Activated CD8-positive, alpha-beta memory T cell treated with anti-CD3 and anti-CD28 coated beads, Interleukin-2, amount 10 ng/mL, durations not matched to agents 7 days and 5 days (primary cell): ENCODE measurements at places on chromosomes 13 and 19.

DNA sequence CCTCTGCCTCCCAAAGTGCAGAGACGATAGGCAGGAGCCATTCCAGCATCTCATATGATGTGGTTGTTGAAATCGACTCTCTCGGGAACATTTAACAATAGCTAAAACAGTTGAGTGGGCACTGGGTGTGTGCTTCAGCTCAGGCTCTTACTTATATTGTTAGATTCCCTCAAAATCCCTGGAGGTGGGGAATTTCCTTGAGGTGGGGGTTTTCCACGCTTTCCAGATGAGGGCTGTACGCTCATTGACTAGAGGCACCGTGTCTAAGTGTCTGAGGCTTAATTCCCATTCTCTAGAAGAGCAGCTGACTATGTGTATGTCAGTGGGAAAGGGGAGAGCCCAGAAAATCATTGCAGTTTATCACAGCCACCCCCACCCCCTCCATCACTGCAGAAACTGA, 10.8 kb upstream of the GRAMD1A start:
- H3K4me1 ChIP-seq, result peaks cover 53% of the 10 kb centered on the region
- no peak overlapping the region for H3K27ac ChIP-seq
- H3K4me3 ChIP-seq, result no peak overlapping the region

DNA sequence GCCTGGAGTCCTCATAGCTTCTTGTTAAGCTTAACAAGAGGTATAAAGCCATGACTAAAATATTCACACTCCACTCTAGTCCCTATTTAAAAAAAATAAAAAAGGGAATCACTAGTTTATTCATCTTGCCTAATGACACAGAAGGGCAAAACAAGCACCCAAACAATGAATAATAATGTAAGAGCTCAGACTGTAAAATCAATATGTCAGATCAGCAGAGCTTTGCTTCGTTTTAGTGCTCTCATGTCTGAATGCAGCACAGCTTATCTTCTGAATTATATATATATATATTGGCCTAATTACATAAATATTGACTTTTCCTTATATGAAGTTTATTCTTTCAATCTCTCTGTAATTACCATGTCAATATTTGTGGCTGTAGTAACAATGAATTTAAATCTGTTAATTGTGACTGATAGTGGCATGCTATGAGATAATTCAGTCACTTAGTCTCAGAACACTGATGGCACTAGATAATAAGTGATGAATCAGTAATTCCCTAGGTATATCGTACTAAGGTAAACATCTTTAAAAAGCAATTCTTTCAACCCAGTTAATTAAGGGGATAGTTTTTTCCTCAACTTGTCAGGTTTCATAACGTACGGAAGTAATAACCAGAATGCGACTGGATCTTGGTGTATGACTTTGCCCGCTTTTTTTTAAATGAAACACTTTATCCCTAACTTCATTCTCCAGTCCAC, 361.9 kb upstream of the GPC6 start:
- H3K4me1 ChIP-seq, result no peaks in the 10 kb centered on the region
- H3K27ac ChIP-seq, result no peak overlapping the region
- no peak overlapping the region for H3K4me3 ChIP-seq
- no peak for DNase-seq
- H3K27me3 ChIP-seq, result no peaks in the 10 kb centered on the region
- no peaks in the 10 kb centered on the region for H3K36me3 ChIP-seq

- H3K27ac ChIP-seq, result no peak overlapping the region
- H3K27me3 ChIP-seq, result no peaks in the 10 kb centered on the region
- H3K4me3 ChIP-seq, result no peak overlapping the region
- no peaks in the 10 kb centered on the region for H3K36me3 ChIP-seq
- H3K4me1 ChIP-seq, result no peaks in the 10 kb centered on the region
Observed at GRCh38 chr13:107342747-107343146, 774.8 kb upstream of the ARGLU1 start.

GRCh38 chr13:99834246-99834645, 137.3 kb downstream of the ZIC5 start:
- no peak overlapping the region for H3K4me3 ChIP-seq
- DNase-seq, result no peak
- H3K36me3 ChIP-seq, result no peaks in the 10 kb centered on the region
- no peaks in the 10 kb centered on the region for H3K4me1 ChIP-seq

DNA sequence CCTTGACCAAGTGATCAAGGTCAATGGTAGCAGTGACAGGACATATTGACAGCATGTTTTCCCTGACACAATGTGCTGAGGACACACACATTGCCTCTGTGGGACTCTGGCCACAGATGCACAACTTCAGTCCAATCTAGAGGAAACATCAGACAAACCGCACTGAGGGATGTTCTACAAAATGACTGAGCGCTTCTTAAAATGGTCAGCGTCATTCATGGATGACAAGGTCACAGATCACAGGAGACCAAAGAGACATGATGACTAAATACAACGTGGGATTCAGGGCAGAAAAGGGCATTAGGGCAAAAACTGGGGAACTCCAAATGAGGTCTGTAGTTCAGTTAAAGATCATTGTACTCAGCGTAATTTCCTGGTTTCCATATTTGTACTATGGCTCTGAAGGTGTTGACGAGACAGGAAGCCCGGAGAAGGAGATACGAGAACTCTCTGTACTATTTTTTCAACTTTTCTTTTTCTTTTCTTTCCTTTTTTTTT, 20.6 kb downstream of the PBX4 start:
- peak overlapping the region; percentile 97 for H3K27ac ChIP-seq
- H3K36me3 ChIP-seq, result peaks cover 51% of the 10 kb centered on the region
- H3K4me3 ChIP-seq, result peak overlapping the region; percentile 43
- H3K27me3 ChIP-seq, result no peaks in the 10 kb centered on the region
- DNase-seq, result peak; percentile 84

- DNase-seq, result no peak
- H3K36me3 ChIP-seq, result peaks cover 2% of the 10 kb centered on the region
- H3K4me3 ChIP-seq, result no peak overlapping the region
- peaks cover 8% of the 10 kb centered on the region for H3K4me1 ChIP-seq
- H3K27ac ChIP-seq, result no peak overlapping the region
- peaks cover 64% of the 10 kb centered on the region for H3K27me3 ChIP-seq
Observed at GRCh38 chr19:17685451-17686022, 2.6 kb downstream of the UNC13A start.

DNA sequence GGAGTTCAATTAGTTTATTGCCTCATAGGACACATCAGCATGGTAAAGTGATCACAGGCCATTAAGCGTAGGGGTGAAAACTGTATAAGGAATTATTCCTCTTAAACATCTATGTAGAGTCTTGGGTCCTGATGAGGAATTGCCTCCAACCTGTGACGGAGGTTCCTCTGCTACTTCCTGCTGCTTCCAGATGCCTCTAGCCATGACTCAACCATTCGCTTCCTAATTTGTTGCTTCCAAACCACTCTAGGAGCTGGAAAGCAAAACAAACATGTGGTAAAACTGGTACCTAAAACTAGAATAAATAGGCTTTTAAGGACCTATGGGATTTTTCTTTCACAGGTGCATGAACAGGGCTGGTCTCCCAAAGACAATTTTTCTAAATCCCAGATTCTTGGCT, 253.8 kb downstream of the KLF12 start:
- DNase-seq, result no peak
- H3K27ac ChIP-seq, result no peak overlapping the region
- no peak overlapping the region for H3K4me3 ChIP-seq
- H3K4me1 ChIP-seq, result no peaks in the 10 kb centered on the region

DNA sequence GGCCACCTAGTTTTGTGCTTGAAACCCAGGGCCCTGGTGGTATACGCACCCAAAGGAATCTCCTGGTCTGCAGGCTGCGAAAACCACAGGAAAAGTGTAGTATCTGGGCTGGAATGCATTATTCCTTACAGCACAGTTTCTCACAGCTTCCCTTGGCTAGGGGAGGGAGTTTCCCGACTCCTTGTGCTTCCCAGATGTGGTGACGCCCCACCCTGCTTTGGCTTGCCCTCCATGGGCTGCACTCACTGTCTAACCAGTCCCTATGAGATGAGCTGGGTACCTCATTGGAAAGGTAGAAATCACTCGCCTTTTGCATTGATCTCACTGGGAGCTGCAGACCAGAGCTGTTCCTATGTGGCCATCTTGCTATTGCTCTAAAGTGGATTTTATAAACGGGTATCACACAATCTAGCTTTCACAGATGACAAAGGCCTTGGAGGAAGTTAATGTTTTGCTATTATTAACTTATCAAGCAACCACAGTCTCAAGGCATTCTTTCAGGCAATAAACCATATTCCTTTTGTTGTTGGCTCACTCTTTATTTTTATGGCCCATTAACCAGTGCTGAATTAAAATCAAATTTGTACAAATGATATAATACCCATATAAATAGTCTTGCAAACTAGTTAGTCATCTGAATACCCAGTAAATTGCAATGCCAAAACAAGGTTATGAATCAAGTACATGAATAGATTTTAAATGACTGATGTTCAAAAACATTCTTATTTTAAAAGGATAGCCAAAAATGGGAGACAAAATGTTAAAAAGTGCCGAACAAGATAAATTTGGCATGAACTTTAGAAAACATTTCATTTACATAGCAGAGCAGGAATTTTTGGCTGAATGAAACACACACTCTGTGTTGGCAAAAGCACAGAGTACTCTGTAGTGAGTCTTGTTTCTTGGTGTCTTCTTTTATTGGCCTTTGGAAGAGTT, 475.4 kb upstream of the ARGLU1 start:
- H3K4me3 ChIP-seq, result no peak overlapping the region
- no peaks in the 10 kb centered on the region for H3K4me1 ChIP-seq
- no peak for DNase-seq

DNA sequence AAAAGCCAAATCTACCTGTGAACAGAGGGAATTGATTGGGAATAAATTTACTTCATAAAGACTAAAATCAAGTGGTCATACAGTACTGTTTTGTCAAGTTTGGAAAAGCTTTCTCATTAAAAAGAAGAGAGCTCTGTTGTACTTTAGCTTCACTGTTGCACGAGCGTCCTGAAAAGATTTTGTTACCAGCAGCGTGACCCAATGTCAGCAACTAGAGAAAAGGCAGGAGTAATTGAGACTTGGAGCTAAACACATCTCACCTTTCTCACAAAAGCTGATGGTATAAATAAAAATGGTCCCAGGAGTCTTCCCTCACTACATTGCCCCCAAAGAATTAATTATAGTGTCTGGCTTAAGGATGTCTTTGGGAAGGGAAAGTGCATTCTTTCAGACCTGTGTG, 613.7 kb downstream of the OLFM4 start:
- no peak overlapping the region for H3K4me3 ChIP-seq
- no peaks in the 10 kb centered on the region for H3K27me3 ChIP-seq
- no peaks in the 10 kb centered on the region for H3K4me1 ChIP-seq
- no peak for DNase-seq

DNA sequence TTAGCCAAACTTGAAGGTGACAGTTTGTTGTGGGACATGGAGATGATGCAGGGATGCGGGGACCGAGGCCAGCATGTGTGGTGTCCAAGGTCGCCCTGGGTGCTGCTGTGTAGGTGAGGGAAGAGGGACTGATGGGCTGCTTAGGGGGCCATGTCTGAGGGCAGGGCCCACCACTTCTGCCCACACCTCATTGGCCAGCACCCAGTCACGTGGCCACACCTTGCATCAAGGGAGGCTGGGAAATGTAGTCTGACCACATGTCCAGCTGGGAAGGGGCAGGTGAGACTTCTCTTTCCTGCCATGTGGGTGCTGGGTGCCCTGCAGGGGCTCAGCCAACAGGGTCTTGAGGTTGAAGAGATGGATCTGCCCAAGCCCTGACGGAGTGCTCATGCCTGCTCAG, 88.9 kb downstream of the KDM4B start:
- no peak for DNase-seq
- no peaks in the 10 kb centered on the region for H3K27me3 ChIP-seq
- H3K4me1 ChIP-seq, result no peaks in the 10 kb centered on the region
- no peak overlapping the region for H3K27ac ChIP-seq
- H3K4me3 ChIP-seq, result no peak overlapping the region
- peaks cover 17% of the 10 kb centered on the region for H3K36me3 ChIP-seq

DNA sequence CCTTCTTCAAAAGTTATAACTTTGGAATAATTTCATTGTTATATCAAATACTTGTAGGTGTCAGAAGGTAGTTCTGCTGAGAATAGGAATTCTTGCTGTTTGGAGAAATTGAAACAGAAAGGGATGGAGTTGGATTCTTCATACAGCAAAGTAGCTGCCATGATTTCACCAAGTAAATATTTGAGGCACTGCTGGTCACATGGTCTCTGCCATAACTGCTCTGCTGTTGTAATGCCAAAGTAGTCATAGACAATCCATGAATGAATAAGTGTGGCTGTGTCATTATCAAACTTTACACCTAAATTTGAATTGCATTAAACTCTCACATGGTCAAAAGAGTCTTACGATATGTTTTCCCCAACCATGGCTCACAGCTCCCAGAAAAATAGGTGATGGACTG, 308.6 kb downstream of the GPC6 start:
- H3K27me3 ChIP-seq, result no peaks in the 10 kb centered on the region
- H3K27ac ChIP-seq, result no peak overlapping the region
- DNase-seq, result no peak
- H3K4me1 ChIP-seq, result no peaks in the 10 kb centered on the region
- H3K36me3 ChIP-seq, result no peaks in the 10 kb centered on the region

DNA sequence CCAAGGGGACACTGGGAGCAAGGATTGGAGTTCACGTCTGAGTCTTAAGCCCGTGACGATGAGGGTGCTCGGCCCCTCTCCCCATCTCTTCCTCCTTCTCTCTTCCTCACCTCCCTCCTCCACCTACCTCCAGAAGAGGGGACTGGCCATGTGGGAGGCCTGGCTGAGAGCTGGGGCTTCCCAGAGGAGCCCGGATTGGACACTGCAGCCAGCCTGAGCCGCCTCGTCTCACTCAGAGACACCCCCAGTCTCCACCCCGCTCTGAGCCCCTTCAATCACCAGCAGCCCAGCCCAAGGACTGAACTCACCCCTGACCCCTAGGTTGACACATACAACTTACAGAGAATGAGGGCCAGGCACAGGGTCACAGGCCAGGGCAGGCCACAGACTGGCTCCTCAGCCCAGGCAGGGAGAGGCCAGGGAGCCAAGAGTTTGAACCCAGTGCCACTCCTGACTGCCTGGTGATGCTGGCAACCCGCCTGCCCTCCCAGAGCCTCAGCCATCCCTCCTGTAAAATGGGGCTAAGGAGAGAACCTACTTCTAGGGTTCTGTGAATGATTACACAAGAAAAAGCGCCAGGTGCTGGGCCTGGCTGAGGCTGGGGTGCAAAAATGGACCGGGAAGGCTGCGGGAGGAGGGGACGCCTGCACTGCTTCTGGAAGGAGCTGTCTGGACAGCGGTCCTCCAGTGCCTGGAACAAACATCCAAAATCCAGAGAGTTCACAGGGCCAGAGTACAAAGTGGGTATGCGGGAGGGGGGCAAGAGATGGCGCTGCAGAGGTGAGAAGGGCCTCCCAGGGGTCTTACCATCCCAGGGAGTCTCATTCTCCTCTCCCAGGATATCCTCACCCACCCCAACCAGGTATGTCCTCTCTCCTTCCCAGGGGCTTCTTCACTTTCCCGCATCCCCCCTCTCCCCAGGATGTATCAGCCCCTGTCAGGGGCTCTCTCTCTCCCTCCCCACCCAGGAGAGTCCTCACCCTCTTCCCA, 1.1 kb downstream of the CD79A start:
- H3K4me3 ChIP-seq, result no peak overlapping the region
- H3K4me1 ChIP-seq, result peaks cover 43% of the 10 kb centered on the region
- peak overlapping the region; percentile 93 for H3K27ac ChIP-seq
- H3K36me3 ChIP-seq, result peaks cover 5% of the 10 kb centered on the region

- H3K4me1 ChIP-seq, result no peaks in the 10 kb centered on the region
- H3K4me3 ChIP-seq, result no peak overlapping the region
- DNase-seq, result no peak
- no peak overlapping the region for H3K27ac ChIP-seq
Observed at GRCh38 chr19:36986601-36987000, 70.5 kb downstream of the ZNF568 start.
